ENCODE measurements at places on chromosomes 6 and 20. TPM values are rescaled to one million over a fixed set of nuclear protein-coding genes. Genes with fewer than 3 reads are reported as not detected.

DNA sequence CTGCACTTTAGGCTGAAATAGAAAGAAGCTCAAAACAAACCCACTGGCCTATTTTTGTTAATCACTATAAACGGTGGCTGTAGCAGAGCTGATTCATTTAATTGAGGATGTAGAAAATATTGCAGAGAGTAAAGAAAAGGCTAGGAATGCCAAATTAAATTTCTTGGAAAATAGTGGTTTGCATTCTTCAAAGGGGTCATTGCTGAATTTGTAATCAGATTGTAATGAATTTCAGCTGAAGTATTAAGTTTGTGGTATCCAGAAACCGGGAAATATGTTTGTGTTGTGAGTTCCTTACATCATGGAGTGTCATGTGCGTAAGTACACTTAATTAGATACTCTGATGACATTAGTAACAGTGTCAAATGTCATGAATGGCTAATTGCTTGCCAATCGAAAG, 203.0 kb downstream of the SAMD5 start:
- no peak for DNase-seq

DNA sequence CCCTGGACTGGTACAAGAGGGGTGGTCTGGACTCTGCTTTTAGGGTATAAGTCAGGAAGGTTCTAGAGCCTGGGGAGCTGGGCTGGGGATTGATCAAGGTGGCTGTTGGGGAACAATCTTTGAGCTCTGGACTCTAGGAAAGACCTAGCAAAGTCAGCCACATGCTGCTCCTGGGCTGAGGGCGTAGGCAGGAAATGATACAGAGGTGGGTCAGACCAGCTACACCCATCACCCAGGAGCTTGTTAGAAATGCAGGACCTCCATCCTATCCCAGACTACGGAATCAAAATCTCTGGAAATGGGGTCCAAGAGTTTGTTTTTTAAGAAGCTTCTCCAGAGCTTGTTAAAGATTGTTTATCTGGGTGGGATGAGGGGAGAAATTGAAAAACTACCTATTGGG, 9.4 kb downstream of the ADTRP start:
- DNase-seq, result no peak

DNA sequence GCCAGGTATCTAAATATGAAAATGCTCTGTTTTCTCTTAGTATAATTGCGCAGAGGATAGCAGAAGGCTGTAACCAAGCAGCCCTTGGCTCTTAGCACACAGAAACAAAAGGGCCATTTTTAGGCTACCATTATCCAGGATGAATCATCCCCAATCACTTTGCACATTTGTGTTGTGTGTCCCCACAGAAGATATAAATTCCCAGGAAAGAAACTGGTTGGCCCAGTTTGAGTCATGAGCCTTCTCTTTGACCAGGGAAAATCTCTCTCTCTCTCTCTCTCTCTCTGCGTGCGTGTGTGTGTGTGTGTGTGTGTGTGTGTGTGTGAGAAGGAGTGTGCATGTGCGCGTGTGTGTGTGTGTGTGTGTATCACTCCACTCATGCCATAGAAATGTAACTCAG, 178.5 kb downstream of the FRK start:
- DNase-seq, result no peak

- no peak for DNase-seq
Measured at GRCh38 chr6:63427951-63428350, 108.2 kb upstream of the LGSN start.

PAX1 gene
- not detected for total RNA-seq

GRCh38 chr20:63061051-63061770, 54.4 kb upstream of the BHLHE23 start:
- no peak for DNase-seq

- DNase-seq, result no peak
Measured at GRCh38 chr6:132122871-132123270, 171.7 kb upstream of the CCN2 start.

GRCh38 chr6:16180696-16181438, 52.0 kb downstream of the MYLIP start:
- no peak for DNase-seq

DNA sequence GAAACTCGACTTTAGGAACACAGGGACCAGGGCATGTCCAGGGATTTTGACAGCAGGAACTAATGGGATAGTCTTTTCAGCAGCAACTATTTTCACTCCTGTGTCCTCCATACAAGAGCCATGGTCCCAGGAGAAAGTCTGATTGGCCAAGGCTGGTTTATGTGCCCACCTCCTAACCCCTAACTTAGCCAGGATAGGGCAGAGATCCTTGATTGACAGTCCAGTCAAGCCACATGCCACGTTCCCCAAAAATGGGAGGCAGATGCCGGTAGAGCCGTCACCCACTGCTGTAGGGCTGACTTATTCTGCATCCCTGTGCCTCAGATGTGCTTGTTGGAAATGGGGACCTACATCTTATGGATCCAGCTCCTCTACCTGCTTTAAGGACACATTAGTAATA, 22.3 kb downstream of the SLC2A10 start:
- no peak for DNase-seq

MAP1LC3A gene
- total RNA-seq, result not detected

DNA sequence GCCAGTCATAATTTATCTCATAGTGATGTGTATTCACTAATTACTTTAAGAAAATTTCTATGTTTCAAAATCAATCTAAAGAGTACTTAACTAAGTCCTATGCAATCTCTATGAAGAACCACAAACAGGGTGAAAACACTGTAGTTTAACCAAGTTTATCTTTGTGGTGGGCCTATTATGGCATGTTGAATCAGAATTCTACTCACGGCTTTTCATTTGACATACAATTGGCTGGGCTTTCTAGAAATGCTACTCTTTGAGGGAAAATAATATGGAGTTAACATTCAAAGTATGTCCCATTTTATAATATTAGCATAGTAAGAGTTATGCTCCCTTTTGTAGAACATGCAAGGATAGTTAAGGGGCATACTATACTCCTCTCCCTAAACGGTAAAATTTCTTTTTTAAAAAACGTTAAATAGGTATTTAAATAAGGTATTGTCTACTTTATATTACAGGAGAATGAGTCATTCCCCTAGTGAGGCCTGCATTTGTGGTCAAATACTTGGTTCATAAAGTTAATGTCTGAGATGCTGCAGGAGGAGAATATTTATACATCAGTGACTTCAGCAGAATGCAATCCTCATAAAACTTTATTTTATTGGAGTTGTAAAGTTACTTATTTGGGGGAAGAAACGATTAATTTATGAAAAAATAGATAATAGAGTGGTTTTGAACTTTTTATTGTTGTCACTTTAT, 1.8 kb downstream of the MOXD1 start:
- DNase-seq, result no peak

TNFAIP3 gene
- total RNA-seq, result 23.6 TPM

LMBRD1 gene
- total RNA-seq, result 16.3 TPM

- DNase-seq, result no peak
Measured at GRCh38 chr6:158784505-158784904, 34.7 kb downstream of the EZR start.

LY86 gene
- total RNA-seq, result 62.8 TPM

DNA sequence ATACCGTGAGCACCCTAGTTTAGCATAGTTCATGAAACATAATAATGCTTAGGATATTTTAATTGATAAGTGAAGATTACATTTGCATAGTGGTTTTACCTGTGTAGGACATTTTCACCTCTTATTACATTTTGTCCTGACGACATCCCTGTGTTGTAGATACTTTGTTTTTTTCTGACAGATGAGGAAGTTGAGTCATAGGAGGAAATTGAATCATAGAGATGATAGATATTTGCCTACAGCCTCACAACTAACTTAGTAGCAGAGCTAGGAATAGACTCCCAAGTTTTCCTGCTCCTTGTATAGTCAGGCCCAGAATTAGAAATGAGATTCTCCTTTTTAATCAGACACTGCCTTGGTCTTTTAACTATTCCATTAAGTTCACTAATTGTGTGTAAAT, 100.5 kb upstream of the SUPT3H start:
- no peak for DNase-seq

DNA sequence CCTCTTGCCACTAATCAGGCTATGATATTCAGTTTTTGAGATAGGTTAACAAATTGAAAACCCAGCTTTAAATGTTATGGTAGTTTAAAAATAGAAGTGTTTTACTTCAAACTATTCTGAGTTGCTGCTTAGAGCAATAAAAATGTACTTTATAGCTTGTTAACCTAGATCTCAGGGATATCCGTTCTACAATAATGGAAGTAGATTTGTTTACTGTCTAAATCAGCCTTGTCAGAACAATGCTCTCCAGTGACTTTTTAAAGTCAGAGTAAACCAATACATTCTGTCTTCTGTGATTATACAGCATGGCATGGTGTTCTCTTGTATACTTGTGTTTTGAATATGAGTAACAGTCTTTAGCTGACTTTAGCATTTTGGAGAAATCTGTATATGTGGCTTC, 161.5 kb downstream of the PACRG start:
- no peak for DNase-seq

- no peak for DNase-seq
Measured at GRCh38 chr6:44276667-44277640, 6.7 kb downstream of the TMEM151B start.

GRCh38 chr6:85923013-85923430, 280.3 kb upstream of the SYNCRIP start:
- DNase-seq, result peak; percentile 44

DNA sequence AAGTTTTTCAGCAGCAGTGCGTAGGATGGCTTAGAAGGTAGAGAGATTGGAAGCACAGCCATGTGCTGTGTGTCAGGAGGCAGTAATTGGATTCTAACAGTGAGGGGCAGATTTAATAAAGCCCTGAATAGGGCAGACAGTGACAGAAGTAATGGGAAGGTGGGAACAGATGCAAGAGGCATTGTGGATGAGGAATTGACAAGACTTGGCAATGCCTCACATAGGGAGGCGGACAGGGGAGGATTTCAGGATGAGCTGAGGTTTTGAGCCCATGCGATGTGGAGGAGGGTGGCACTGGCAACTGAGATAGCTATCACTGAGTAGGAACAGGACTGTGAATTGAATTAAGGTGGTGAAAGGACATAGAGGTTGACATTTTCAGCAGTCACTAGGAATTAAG, 262.2 kb upstream of the FLRT3 start:
- no peak for DNase-seq

EYS gene
- total RNA-seq, result not detected

- DNase-seq, result no peak
Measured at GRCh38 chr6:87903323-87903722, 144.3 kb upstream of the SPACA1 start.

GRCh38 chr20:33296206-33296605, 13.2 kb downstream of the BPIFB1 start:
- no peak for DNase-seq

DNA sequence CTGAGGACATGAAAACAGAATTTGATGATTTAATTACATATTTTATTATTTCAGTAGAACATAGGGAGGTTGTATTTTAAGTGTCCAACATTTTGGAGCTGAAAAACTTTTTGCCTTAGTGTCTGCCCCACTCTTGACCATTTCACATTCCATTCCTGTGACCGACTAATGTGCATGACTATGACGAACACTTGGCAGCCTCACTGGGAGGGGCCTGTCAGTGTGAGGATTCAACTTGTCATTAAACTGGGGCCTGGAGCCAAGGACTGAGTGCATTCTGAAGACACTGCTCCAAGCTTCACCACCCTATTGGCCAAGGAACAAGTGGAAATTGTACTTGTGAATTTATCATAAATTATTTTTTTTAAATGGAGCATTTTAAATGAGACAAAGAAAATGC, 661.3 kb downstream of the BCKDHB start:
- DNase-seq, result no peak

MYB gene
- 26.1 TPM for total RNA-seq

DNA sequence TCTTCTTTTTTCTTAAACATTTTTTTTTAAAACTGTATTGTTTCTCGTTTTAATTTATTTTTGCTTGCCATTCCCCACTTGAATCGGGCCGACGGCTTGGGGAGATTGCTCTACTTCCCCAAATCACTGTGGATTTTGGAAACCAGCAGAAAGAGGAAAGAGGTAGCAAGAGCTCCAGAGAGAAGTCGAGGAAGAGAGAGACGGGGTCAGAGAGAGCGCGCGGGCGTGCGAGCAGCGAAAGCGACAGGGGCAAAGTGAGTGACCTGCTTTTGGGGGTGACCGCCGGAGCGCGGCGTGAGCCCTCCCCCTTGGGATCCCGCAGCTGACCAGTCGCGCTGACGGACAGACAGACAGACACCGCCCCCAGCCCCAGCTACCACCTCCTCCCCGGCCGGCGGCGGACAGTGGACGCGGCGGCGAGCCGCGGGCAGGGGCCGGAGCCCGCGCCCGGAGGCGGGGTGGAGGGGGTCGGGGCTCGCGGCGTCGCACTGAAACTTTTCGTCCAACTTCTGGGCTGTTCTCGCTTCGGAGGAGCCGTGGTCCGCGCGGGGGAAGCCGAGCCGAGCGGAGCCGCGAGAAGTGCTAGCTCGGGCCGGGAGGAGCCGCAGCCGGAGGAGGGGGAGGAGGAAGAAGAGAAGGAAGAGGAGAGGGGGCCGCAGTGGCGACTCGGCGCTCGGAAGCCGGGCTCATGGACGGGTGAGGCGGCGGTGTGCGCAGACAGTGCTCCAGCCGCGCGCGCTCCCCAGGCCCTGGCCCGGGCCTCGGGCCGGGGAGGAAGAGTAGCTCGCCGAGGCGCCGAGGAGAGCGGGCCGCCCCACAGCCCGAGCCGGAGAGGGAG, 580 bp downstream of the VEGFA start:
- peak; percentile 72 for DNase-seq

SSTR4 gene
- total RNA-seq, result not detected

- DNase-seq, result no peak
Measured at GRCh38 chr20:63807654-63808053, 23.4 kb downstream of the ZBTB46 start.

All from OCI-LY7 (cell line).